ENCODE measurements at places on chromosomes 7 and 10.

DNA sequence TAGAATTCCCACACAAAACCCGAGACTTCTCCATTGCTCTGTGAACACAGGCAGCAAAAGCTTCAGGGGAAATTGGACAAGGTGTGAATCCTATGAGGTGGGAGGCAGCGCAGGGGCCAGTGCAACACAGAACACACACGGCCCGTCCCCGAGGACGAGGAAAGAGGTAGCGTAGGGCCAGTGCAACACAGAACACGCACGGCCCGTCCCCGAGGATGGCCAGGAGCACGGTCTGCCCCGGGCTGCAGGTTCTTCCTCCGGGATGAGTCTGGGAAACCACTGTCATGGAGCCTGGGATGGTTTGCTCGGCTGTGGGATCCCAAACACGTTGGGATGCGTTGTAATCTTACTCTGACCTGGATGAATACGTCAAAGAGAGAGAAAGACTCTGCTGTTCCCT, 432.1 kb downstream of the GLRX3 start:
- DNase-seq, result no peak

GRCh38 chr10:119801176-119801575, 71.5 kb downstream of the MCMBP start:
- no peak for DNase-seq

DNA sequence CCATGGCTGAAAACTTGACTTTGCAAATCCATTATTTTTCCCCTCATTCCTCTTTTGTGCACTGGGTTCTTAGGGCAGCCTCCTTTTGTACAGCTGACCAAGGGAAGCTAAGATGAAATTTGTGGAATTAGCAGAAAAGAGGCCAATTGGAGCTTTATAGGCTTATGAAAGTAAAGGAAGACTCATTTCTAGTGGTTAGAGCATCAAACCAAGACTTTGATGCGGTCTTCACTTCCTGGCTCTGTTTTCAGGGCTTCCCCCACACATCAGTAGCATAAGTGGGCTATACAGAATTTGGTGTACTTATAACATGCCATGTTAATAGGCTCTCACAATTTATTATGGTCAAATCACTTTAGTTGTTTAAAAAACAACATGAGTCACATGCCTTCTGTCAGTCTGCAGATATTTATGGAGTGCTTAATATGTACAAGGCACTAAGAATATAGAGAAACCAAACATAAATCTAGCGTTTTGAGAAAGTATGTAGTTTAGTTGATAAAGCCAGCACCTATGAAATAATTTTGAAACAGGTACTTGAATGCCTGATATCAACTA, 5.7 kb downstream of the AUTS2 start:
- no peak for DNase-seq

DNA sequence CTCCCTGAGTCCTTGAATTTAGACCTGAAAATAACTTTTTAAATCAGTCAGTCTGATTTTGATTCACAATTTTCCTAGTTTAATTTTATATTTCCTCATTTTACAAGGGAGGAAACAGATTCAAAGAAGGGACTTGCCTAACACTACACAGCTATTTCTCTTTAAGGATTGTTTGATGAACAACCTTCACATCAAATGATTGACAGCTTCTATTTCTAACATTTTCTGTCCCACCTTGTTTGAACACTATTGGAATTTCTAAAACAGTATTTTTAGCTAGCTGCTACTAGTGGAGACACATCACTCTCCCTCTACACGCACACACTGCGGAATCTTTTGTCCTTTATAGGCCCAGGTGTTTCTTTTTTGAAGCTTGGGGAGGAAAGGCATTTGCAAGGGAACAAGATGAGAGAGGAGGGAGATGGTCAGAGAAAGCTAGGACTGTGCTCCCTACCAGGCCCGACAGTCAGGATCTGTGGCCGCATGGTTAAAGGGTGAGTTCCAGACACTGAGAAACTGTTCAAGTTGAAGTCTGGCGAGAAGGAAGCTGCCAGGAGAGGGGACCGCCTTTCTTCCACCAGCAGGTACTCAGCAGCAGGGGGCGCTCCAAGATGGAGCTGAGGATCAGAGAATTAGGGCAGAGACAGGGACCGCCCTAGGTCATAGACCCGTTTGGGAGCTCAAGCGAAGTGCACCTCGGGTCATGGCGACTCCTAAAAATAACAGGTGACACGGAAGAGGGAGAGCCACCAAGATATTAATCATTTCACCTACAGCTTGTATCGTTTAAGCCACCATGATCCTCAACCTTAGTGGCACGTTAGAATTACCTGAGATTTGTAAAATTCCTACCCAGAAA, 49.7 kb downstream of the DNAJC12 start:
- DNase-seq, result peak; percentile 34

Measured in GM12892 (cell line).